ENCODE measurements at places on chromosomes 3 and 15. TPM values are rescaled to one million over a fixed set of nuclear protein-coding genes. Genes with fewer than 3 reads are reported as not detected.

The XYLB gene
- 4.5 TPM for polyA plus RNA-seq

- no peak for DNase-seq
Observed at GRCh38 chr15:27847775-27848710, 251.1 kb downstream of the OCA2 start.

DNA sequence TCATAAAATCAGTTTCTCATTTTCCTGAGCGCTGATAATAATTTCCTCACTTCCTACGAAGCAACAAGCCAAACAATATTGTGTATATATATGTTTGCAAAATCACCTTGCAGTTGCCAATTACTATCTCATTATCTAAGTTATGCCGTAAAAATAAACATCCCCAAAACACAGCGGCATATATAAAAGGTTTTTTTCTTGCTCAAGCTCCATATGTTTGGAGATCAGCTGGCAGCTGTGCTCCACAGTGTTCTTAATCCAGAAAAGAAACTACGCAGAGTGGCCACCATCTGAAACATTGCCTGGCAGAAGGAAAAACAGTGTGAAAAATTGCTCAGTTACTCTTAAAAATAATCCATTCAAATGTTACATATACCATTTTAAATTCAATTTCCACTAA is 951.4 kb downstream of the PLOD2 start:
- DNase-seq: peak; percentile 52

The MORC1 gene
- polyA plus RNA-seq: not detected

GRCh38 chr15:75367006-75367405 is 1.4 kb downstream of the MAN2C1 start:
- DNase-seq: no peak

DNA sequence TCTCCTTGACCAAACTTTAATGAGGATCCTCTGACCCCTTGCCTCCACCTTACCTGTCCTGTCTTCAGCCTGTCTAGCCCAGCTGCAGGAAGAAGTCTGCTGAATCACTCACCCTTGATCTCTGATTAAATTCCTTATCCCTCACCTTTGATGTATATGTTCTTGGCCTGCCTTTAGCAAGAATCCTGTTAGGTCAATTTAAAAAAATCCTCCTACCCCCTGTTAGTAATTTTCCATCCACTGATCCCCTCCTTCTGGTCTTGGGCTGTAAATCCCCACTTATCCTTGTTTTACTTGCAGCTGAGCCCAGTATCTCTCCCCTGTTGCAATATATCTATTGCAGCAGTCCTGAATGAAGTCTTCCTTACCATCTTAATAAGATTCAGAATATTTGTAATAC is 39.0 kb downstream of the MYH15 start:
- no peak for DNase-seq

DNA sequence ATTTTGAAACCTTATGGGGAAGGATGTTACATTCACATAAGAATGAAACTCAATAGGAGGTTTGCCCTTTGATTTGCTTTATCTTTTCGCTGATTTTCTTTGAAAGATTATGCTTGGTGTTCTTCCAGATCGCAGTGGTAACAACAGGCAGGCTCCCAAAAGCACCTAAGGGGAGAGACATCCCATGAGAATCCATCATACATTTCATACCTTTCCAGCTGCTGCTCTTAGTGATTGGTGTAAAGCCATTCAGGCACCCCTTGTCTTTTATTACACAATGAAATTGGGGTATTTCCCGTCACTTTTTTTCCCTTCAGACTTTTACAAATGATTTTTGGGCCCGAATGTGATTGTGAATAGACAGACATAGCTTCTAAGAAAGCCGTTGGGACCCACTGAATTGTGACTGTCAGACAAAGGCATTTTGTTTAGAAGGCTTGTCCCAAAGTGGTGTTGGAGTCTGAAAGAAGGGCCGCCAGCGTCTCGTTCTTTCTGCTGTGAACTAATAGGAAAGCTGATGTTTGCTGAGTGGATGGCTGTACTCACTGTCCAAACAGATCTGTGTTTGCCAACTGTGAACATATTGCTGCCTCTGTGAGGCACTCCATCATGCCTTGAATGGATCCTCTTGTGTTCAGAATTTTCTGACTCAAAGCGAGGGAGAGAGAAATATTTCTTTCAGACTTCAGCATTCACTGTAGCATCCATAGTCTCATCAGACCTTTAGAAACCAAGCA is 164.3 kb downstream of the FNDC3B start:
- DNase-seq: no peak

GRCh38 chr3:99317201-99317600 is 321.2 kb upstream of the COL8A1 start:
- DNase-seq: peak; percentile 26

DNA sequence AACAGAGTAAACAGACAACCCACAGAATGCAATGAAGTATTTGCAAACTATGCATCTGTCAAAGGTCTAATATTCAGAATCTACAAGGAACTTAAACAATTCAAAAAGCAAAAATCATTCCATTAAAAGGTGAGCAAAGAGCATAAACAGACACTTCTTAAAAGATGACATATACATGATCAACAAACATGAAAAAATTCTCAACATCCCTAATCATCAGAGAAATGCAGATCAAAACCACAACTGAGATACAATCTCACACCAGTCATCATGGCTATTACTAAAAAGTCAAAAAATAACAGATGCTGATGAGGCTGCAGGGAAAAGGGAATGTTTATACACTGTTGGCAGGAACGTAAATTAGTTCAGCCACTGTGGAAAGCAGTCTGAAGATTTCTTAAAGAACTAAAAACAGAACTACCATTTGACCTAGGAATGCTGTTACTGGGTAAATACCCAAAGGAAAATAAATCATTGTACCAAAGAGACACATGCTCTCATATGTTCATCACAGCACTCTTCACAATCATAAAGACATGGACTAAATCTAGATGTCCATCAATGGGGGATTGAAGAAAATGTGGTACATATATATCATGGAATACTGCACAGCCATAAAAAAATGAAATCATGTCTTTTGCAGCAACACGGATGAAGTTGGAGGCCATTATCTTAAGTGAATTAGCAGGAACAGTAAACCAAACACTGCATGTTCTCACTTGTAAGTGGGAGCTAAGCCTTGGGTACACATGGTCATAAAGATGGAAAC is 393.3 kb upstream of the CBLB start:
- no peak for DNase-seq

The FYCO1 gene
- polyA plus RNA-seq: 19.6 TPM

GRCh38 chr15:81560405-81560804 is 186.4 kb upstream of the TMC3 start:
- no peak for DNase-seq

DNA sequence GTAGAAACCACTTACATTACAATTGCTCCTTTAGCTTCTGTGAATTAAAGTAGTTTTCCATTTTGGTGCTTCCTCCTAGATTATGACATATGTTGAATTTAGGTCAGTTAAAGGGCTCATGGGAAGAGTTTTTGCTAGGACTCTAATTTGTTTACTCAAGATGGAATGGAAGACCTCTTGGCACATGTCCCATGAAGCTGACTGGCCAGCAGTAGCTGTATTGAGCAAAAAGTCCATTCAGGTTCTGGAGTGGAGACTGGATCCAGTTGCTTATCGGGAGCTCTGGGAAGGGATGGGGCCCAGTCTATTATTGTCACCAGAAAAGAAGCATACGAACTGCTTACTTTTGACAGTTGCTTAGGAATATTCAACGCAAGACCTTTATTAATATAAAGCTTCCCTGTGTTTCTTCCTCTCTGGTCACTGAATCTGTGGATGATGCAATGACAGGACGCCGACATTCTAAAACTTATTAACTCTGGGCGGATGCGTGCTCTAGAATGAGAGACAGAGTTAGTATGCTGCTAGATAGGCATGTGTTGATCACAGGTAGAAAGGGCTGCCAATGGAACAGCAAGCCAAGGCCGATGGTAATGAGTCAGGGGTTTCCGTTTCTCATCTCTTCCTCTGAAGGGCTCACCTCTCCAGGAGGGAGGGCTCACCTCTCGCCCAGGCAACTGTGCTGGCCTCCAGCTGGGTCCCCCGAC is 155.8 kb downstream of the NR1D2 start:
- peak; percentile 61 for DNase-seq

- DNase-seq: no peak
Observed at GRCh38 chr3:80190051-80190450, 422.3 kb upstream of the ROBO1 start.

GRCh38 chr3:99774467-99774866 is 43.2 kb upstream of the CMSS1 start:
- no peak for DNase-seq

DNA sequence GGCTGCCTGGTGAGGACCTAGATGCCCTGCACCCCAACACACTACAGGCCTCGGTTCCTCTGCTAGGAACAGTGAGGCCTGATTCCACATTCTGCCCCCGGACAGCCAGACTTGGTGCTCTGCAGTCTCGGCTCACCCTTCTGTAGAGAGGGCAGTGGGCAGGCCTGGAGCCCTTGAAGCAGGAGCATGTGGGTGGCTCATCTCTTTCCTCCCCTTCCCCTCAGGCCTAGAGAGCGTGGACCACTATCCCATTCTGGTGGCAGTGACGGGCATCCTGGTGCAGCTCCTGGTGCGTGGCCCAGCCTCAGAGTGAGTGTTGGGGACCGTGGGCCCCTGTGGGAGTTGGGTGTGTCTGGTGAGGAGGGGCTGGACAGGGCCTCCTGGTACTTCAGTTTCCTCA is 3.3 kb downstream of the AMIGO3 start:
- no peak for DNase-seq

- no peak for DNase-seq
Observed at GRCh38 chr15:63414474-63415120, 33.0 kb upstream of the CA12 start.
